ENCODE measurements at places on chromosomes 2 and 18.

GRCh38 chr2:143730155-143730952 lies 601.1 kb downstream of the ARHGAP15 start:
- no peak for DNase-seq

DNA sequence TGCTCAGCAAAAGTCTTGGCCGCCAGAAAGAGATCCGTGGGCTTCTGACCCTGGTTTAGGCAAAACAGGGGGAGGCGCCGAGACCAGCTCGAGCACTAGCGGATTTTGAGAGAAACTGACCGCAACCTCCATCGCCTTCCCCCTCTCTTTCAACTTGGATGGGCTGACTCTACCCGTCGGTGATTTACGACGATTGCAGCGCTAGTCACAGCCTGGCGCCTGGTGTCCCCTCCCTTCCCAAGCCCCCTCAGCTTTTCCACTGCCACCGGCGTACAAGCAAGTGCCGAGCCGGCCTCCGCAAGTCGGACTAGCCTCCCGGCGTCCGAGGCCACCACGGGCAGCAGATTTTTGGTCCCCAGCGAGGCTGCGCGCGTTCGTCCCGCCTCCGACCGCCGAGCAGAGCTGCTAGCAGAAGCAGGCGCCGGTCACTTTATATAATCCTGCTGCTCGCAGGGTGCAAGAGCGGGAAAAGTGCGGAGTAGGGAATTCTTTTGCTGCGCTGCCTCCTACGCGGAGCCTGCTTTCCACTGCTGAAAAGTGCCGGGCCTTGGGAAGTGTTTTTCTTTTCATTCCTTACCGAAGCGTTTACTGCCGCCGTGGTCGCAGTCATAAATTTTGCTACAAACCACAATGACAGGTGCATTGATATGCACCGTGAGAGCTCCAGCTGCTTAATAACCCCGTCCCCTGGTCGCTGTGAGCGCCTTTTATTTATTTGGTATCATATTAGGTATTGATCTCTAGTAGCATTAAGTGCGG lies 7.7 kb downstream of the HOXD3 start:
- DNase-seq = no peak

GRCh38 chr2:232310696-232311095 lies 67.9 kb upstream of the ALPP start:
- no peak for DNase-seq

DNA sequence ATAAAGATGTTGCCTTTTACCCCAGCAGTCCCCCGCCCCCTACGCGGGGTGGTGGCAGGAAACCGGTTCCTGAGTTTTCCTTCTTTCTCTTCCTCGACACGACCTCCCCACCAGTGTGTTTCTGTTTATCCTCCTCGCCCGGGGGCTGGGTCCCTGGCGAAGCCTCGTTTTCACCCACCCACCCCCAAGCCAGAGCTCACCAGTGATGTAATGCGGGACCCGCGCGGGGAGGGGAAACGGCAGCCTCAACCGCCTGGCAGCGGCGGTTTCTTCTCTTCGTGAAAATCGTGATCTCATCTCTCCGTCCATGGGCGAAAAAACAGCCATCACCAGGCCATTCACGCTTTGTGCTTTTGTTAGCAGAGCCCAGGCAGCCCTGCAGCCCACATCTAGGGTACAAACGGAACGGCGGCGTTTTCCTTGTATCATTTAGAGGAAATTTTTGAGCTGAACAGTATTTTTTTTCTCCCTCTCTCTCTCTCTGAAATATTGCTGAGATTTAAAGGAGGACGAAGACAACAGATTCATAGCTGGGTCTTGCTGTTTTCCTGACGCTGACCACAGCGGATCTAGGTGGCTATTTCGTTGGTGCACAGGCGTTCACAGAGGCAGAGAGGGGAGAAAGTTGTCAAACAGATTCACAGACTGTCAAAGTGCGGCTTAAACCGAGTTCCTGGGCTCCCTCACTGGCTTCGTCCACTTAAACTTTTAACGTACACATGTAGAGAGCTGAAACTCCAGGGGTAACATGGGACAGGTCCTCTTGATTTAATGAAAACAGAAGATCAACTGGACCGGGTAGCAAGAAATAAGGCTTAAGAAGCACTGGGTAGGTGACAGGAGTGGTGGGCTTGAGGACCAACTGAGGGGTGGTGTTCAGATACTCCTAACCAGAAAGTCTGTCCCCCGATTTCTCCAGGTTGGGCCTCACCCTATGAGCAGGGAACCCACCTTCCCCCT lies 21.9 kb upstream of the PAX3 start:
- DNase-seq = no peak

Data from KG1 (cell line).